ENCODE measurements at places on chromosomes 6 and 20. TPM values are rescaled to one million over a fixed set of nuclear protein-coding genes. Genes with fewer than 3 reads are reported as not detected.

Gene CFAP61
- 0.52 TPM for total RNA-seq

Gene PROKR2
- not detected for total RNA-seq

GRCh38 chr20:45251884-45252560 is 2.3 kb downstream of the SLPI start:
- DNase-seq, result no peak
- H3K4me3 ChIP-seq, result no peak overlapping the region
- no peaks in the 10 kb centered on the region for H3K27me3 ChIP-seq
- no peaks in the 10 kb centered on the region for H3K36me3 ChIP-seq
- H3K27ac ChIP-seq, result no peak overlapping the region
- H3K4me1 ChIP-seq, result peaks cover 15% of the 10 kb centered on the region

DNA sequence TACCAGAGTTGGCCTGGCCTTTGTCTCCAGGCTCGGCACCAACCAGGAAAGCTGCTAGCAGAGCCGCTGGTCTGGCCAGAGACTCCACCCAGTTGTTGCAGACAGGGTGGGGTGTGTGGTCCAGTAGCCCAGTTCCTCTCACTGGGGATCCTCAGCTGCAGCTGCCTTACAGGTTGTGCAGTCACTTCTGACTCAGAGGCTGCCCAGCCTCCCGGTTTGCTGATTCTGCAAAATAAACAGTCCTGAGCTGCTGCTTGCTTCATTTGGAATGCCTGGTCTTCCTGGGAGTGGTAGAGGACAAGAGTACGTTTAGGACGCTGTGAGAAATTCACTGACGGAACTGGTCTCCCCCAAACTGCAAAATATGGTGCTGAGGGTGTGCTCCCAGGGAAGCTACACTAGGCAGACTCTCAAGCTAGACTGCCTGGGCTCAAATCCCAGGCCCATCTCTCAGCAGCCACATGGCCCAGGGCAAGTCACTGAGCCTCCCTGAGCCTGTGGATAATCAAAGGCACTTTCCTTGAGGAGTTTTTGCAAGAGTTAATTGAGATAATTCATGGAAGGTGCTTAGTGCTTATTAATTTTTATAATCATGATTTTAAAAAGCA is 246.1 kb downstream of the TFAP2C start:
- no peak overlapping the region for H3K4me3 ChIP-seq
- no peaks in the 10 kb centered on the region for H3K4me1 ChIP-seq
- no peaks in the 10 kb centered on the region for H3K27me3 ChIP-seq
- no peaks in the 10 kb centered on the region for H3K36me3 ChIP-seq
- no peak overlapping the region for H3K27ac ChIP-seq

DNA sequence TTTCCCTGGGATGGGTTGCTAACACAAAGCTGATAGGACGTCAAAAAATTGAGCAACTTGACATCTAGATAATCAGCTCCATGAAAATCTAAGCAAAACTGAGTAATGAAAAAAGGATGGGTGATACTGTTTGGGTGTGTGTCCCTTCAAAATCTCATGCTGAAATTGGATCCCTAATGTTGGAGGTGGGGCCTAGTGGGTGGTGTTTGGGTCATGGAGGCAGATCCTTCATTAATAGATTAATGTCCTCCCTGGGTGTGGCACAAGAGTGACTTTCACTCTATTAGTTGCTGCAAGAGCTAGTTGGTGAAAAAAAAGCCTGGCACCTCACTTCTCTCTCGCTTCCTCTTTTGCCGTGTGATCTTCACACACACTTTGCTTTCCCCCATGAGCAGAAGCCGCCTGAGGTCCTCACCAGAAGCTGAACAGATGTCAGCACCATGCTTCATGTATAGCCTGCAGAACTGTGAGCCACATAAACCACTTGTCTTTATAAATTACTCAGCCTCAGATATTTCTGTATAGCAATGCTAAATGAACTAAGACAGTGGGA is 160.9 kb downstream of the FRK start:
- H3K27me3 ChIP-seq, result no peaks in the 10 kb centered on the region
- H3K4me1 ChIP-seq, result no peaks in the 10 kb centered on the region
- no peak for DNase-seq
- H3K36me3 ChIP-seq, result no peaks in the 10 kb centered on the region

- no peaks in the 10 kb centered on the region for H3K4me1 ChIP-seq
- H3K36me3 ChIP-seq, result no peaks in the 10 kb centered on the region
- H3K27me3 ChIP-seq, result no peaks in the 10 kb centered on the region
- no peak overlapping the region for H3K27ac ChIP-seq
These were observed 7.9 kb upstream of the SLC2A10 start for GRCh38 chr20:46701556-46701955.

- H3K4me1 ChIP-seq, result no peaks in the 10 kb centered on the region
- H3K27ac ChIP-seq, result no peak overlapping the region
- no peak overlapping the region for H3K4me3 ChIP-seq
- no peak for DNase-seq
These were observed 171.7 kb upstream of the CCN2 start for GRCh38 chr6:132122871-132123270.

DNA sequence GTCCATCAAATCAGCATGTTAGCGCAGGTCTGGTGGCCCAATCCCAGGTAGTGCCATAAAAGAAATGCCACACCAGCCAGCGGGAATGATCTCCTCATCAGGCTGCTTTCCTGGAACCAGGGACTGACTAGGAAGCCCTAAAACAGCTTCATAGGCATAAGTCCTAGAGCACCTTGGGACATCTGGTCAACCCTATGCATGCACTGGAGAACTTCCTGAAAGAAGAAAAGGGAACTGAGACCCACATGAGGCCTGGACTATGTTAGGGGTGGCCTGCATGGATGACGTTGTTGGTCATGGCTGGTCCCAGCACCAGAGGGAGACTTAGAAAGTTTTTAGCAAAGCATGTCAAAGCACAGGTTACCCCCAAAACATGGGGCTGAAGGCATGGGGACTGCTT is 7.6 kb upstream of the KCNK16 start:
- H3K4me1 ChIP-seq, result peaks cover 8% of the 10 kb centered on the region
- no peaks in the 10 kb centered on the region for H3K27me3 ChIP-seq
- no peak for DNase-seq
- no peak overlapping the region for H3K4me3 ChIP-seq
- H3K27ac ChIP-seq, result no peak overlapping the region

DNA sequence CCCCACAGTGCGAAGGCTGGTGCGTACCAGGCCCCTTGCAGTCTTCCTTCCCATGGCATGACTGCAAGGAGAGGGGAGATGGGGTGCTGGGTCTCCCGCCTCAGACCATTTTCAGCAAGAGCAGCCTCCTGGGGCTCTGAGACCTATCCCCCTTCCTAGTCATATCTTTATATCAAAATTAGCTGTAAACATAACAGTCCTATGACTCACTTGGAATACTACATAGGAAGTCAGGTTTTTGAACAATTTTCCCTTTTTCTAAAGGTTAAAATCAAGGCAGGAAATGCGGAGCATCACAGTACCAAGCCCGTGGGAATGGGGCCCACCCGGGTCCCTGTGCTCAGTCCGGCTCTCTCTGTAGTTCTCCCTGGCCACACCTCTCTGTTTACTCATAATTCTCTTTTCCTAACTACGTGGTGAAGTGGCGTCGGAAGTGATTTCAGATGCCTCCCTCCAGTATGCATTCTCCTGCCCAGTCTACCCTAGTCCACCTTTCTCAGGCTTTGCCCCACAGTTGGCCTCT is 109.8 kb upstream of the TMEM170B start:
- H3K4me3 ChIP-seq, result no peak overlapping the region
- no peaks in the 10 kb centered on the region for H3K4me1 ChIP-seq
- DNase-seq, result no peak
- H3K36me3 ChIP-seq, result no peaks in the 10 kb centered on the region
- H3K27ac ChIP-seq, result peak overlapping the region; percentile 41
- H3K27me3 ChIP-seq, result no peaks in the 10 kb centered on the region

- H3K36me3 ChIP-seq, result no peaks in the 10 kb centered on the region
- no peaks in the 10 kb centered on the region for H3K27me3 ChIP-seq
- no peaks in the 10 kb centered on the region for H3K4me1 ChIP-seq
- H3K4me3 ChIP-seq, result no peak overlapping the region
These were observed 74.6 kb upstream of the LAMP5 start for GRCh38 chr20:9439806-9440205.

DNA sequence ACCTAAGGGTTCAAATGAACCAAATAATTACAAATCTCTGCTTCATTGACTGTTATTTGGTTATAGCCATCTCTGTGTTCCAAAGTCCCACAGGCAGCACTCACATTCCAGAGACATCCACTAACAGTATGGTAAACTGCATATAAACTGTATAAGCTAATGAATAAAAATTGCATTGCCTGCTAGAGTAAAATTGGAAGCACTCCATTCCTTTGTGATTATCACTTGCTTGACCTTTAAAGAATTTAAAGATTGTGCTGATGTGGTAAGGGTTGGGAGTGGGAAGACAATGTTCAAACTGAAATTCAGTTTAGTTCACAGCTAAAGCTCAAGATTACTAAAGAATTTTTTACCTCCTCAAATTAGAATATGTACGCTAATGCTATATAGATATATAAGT is 31.0 kb upstream of the OSTM1 start:
- H3K27ac ChIP-seq, result no peak overlapping the region
- H3K36me3 ChIP-seq, result no peaks in the 10 kb centered on the region
- H3K27me3 ChIP-seq, result no peaks in the 10 kb centered on the region
- H3K4me3 ChIP-seq, result no peak overlapping the region
- DNase-seq, result no peak

GRCh38 chr6:97456070-97456469 is 173.1 kb upstream of the MMS22L start:
- H3K4me3 ChIP-seq, result no peak overlapping the region
- DNase-seq, result no peak
- H3K4me1 ChIP-seq, result no peaks in the 10 kb centered on the region
- no peak overlapping the region for H3K27ac ChIP-seq
- H3K27me3 ChIP-seq, result no peaks in the 10 kb centered on the region

GRCh38 chr6:167285077-167285770 is 5.9 kb upstream of the UNC93A start:
- no peak overlapping the region for H3K4me3 ChIP-seq
- no peak overlapping the region for H3K27ac ChIP-seq
- no peaks in the 10 kb centered on the region for H3K36me3 ChIP-seq
- no peaks in the 10 kb centered on the region for H3K4me1 ChIP-seq
- H3K27me3 ChIP-seq, result no peaks in the 10 kb centered on the region

GRCh38 chr6:132643547-132643946 is 15.4 kb downstream of the TAAR1 start:
- H3K4me1 ChIP-seq, result peaks cover 4% of the 10 kb centered on the region
- no peaks in the 10 kb centered on the region for H3K27me3 ChIP-seq
- no peak overlapping the region for H3K4me3 ChIP-seq

- H3K27me3 ChIP-seq, result no peaks in the 10 kb centered on the region
- DNase-seq, result no peak
- no peaks in the 10 kb centered on the region for H3K36me3 ChIP-seq
- H3K4me3 ChIP-seq, result no peak overlapping the region
- H3K4me1 ChIP-seq, result no peaks in the 10 kb centered on the region
- no peak overlapping the region for H3K27ac ChIP-seq
These were observed 735.7 kb upstream of the HS3ST5 start for GRCh38 chr6:115078555-115078954.
